Hepatocyte (in vitro differentiated cells): ENCODE measurements at places on chromosomes 12 and 14. TPM values are rescaled to one million over a fixed set of nuclear protein-coding genes. Genes with fewer than 3 reads are reported as not detected.

GRCh38 chr14:22380571-22381407, 208.2 kb downstream of the DAD1 start:
- no peak for DNase-seq

DNA sequence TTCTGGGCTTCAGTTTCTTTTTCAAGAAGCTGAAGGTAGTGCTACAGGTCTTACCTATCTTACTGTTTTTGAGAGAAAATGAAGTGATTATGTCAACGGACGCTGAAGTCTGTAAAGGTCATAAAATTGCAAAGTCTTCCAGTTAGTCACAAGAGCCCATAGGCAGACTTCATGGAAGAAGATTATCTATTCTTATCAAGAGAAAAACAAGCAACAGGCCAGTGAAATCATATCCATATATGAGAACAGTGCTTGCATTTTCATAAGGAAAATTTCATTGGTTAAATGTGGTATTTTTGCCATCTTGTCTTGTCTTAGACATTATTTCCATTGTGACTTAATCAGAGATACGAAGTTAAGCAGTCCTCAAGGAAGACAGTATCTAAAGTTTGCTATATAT, 412.7 kb upstream of the SEL1L start:
- peak; percentile 12 for DNase-seq

GRCh38 chr12:89787763-89788162, 79.1 kb upstream of the ATP2B1 start:
- no peak for DNase-seq

GRCh38 chr12:57224278-57224972, 5.1 kb upstream of the SHMT2 start:
- no peak for DNase-seq

DNA sequence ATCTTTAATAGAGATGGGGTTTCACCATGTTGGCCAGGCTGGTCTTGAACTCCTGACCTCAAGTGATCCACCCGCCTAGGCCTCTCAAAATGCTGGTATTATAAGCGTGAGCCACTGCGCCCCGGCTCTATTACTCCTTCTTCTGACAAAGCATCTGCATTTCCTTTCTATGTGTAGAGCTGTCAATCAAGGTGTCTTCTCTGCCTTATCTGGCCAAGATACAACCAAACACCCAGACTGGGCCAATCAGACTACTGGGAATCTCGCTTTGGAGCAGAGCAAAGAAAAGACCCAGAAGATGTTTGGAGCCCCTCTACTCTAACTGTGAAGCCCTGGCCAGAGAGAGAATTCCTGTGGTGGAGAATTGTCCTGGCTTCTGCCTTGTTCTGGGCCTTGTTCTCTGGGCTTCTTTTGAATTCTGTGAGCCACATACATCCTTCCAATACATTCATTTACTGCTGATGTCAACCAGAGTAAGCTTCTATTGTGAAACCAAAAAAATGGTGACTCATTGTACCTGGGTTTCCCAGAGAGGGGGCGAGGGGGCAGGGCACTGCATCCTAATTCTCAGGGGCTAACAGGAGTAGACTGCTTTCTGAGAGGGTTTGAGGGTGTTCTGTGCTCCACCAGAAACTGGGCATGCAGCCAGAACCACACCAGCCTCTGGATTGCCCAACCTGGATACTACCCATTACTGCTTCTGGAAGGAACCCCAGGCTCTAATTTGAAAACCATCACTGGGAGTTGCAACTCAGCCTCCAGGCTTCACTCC, 18.8 kb upstream of the FLVCR2 start:
- DNase-seq, result peak; percentile 57

DNA sequence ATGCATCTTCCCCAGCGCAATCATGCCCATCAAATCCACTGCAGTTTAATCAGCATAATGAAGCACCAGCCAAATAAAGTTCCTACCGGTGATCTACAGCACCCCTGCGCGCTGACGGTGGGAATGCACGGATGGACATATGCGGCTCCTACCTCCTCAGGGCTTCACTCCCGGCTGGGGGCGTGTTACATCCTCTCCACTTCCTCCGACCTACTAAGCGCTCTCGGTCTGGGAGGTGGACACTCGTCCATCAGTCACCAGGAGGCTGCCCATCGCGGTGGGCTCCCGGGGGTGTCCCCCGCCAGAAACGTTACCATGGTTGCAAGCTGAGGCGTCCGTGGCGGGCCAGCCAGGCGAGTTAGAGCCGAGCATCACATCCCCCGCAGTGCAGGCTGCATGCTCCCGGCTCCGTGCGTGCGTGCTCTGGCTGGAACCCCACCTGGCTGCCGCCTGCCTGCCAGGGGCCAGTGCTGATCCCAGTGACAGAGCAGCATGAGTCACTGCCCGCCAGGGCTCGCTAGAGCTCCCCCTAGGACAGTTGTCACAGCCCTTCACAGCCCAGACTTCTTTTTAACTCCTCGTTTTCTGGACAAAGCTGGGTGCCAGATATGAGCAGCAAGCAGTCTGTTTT, 73.0 kb downstream of the CIT start:
- DNase-seq, result peak; percentile 90

The TDRD9 gene
- polyA plus RNA-seq, result 1.3 and 2.3 TPM in 2 replicates

The ACSS3 gene
- polyA plus RNA-seq, result 8.0 and 8.5 TPM in 2 replicates

The CISTR gene
- polyA plus RNA-seq, result not detected in 2 replicates

The BEST3 gene
- polyA plus RNA-seq, result 0.34 TPM in 1 of 2 replicates, not detected in the other

The BHLHE41 gene
- 3.6 and 4.9 TPM in 2 replicates for polyA plus RNA-seq

The RASSF9 gene
- 0.31 and 0.40 TPM in 2 replicates for polyA plus RNA-seq

The KRT73 gene
- polyA plus RNA-seq, result not detected in 2 replicates

The TMEM132C gene
- 15.5 and 16.5 TPM in 2 replicates for polyA plus RNA-seq
